ENCODE measurements at places on chromosomes 12 and 14. TPM values are rescaled to one million over a fixed set of nuclear protein-coding genes. Genes with fewer than 3 reads are reported as not detected.
A peak's percentile ranks its signal among the peaks of the same experiment; 100 is the strongest.

- no peak for DNase-seq
Measured at GRCh38 chr12:112183141-112184021, 58.0 kb downstream of the TRAFD1 start.

SMIM41 gene
- total RNA-seq = 12.4 TPM

CCDC196 gene
- not detected for total RNA-seq

GRCh38 chr12:51549637-51550036, 41.4 kb upstream of the SCN8A start:
- DNase-seq = no peak

PSMD9 gene
- total RNA-seq = 34.3 TPM

RPGRIP1 gene
- 0.45 TPM for total RNA-seq

DNA sequence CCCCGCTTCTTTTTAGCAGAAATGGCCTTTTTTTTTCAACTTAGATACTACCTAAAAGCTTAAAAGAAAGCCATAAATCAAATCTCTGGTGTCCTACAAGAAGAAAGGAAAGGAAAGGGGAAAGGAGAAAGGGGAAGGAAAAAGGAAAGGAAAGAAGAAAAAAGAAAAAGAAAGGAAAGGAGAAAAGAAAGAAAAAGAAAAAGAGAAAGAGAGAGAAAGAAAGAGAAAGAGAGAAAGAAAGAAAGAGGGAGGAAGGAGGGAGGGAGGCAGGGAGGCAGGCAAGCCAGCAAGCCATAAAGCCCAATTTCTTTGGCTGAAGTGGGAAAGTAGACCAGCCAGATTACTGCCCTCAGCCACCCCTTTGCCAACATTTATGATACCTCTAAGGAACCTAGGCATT, 32.5 kb upstream of the SLC6A13 start:
- no peak for DNase-seq

- DNase-seq = no peak
Measured at GRCh38 chr12:32312049-32312670, 87.2 kb upstream of the FGD4 start.

GRCh38 chr12:28574746-28575592, 384.7 kb downstream of the CCDC91 start:
- no peak for DNase-seq

KRT74 gene
- total RNA-seq = not detected

- no peak for DNase-seq
Measured at GRCh38 chr14:84546236-84546635, 983.7 kb upstream of the FLRT2 start.

- no peak for DNase-seq
Measured at GRCh38 chr14:79820866-79821535, 390.3 kb downstream of the DIO2 start.

RAB15 gene
- total RNA-seq = 3.3 TPM

GDF3 gene
- total RNA-seq = 1.3 TPM

ACOT6 gene
- total RNA-seq = not detected

DNA sequence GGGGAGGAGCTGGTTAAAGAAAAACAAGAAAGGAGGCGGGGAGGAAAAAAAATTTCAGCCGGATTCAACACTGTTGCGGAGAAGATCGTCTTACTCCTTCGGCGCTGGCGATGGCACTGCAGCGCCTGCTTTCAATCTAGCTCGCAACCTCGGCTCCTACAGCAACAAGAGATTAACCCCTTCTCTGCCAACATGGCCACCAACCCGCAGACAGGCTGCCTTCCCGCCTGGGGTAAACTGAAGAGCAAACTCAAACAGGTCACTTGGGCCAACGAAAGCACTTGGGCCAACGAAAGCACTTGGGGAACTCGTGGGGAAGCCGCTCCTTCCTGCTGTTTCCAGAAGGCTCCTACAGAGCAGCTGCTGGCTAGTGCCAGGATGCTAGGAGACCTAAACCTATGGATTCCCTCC, 73.7 kb downstream of the CIT start:
- peak; percentile 62 for DNase-seq

- DNase-seq = peak; percentile 89
Measured at GRCh38 chr14:52131640-52132320, 62.9 kb upstream of the NID2 start.

- DNase-seq = no peak
Measured at GRCh38 chr12:79997096-79997791, 62.3 kb upstream of the PPP1R12A start.

GRCh38 chr14:83153081-83153480, 1619.4 kb upstream of the SEL1L start:
- DNase-seq = no peak

DNA sequence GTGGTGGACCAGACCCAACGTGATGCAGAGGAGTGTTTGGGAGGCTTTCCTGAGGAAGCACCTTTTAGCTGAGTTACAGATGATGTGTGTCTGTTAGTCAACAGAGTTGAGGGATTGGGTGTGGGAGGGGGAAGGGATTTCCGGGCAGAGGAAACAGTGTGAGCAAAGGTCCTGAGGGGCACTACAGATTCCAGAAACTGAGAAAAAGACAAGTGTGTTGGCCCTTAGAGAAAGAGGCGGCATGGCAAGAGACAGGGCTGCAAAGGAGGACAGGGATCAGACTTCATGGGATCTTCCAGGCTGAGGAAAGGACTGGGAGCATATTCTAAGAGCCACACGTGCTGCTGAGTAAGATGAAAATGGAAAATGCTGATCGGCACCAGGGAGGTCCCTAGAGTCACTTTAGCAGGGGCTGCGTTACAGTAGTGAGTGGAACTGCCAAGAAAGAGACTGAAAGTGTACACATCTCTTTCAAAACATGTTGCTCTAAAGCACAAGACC, 9.4 kb upstream of the RPS6KL1 start:
- DNase-seq = no peak

DNA sequence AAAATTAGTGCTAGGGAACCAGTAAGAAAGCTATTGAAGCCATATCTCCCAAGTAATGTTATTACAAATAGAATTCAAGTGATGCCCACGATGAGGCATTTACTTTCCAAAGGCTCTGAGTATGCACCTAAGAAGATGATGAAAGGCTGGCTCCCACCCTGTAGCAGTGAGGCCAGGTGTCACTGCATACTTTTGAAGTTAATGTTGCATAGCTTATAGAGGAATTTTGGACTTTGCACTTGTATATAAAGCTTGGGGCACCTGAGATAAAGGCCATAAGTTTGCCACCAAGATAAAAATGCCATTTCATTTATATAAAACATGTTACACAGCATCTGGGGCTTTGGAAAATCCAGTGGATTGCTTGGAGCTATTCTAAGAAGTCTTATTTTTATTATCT, 96.2 kb downstream of the PTPRB start:
- DNase-seq = no peak

SPTB gene
- total RNA-seq = 14.8 TPM

GRCh38 chr12:69929125-69929524, 104.1 kb downstream of the MYRFL start:
- DNase-seq = no peak

PYM1 gene
- 21.8 TPM for total RNA-seq

DNA sequence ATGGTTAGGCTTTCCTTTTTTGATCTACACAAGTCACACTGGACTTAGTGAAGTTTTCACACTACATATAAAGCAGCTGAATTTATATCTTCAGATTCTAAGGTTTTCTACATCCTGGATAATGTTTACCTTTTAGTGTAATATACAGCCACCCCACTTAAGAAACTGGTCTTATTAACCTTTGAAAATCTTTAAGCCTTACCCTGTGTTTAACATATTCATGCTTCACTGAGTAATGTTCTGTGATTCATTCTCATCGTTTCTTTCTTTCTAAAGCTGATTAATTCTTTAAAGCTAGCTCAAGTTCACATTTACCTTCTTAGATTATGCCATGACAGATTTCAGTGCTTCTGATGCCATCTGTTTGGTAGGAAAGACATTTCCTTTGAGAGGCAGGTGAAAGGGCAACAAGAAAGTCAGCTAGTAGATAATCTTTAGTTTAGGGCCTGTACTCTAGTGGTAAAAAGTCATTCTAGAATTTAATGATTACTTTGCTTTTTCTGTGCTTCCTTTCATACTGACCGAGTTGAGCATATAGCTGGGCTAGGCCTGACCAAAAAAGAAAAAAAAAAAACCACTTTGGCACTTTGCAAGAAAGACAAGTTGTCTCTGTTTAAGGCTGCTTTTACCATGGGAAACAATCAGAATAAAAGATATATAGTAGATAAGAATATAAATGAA, 690.9 kb upstream of the FBXO33 start:
- DNase-seq = no peak

All from sciatic nerve (tissue), 2 donors.